ENCODE measurements at places on chromosomes 12 and 14.

- DNase-seq, result no peak
Observed at GRCh38 chr14:53953828-53954550, 2.6 kb downstream of the BMP4 start.

DNA sequence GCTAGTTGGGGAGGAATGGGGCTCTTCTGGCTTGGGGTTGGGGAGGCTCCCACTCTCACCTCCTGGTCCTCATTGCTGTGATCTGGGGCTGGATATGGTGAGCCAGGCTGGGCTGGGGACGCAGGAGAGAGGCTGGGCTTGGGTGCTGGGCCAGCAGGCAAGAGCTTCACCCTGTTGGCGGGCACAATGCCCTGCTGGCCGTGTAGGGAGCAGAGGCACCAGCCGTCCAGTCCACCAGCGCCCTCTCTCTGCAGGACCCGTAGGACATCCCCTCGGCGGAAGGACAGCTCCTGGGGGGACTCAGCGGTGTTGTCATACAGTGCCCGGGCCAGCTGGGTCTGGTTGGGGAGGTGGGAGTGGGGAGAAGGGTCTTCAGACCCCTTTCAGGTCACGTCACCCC is 4.5 kb downstream of the EFS start:
- DNase-seq, result no peak

- DNase-seq, result no peak
Observed at GRCh38 chr12:101951002-101951670, 73.8 kb downstream of the DRAM1 start.

DNA sequence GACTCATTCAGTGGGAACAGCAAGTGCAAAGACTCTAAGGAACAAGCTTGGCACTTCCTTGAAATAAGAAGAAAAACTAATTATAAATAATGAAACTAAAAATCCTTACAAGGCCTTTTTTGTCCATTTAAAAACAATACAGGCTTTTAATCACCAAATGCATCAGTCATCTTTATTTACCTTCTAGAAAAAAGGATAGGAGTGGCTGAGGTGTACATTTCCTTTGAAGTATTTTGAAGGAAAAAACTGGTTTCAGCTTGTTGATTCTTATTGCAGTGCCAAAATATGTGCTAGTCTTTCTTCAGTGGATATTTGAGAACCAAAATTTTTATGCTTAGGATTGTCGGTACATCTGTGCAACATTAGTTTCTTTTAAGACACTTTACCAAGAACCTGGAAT is 29.8 kb downstream of the MED21 start:
- DNase-seq, result no peak

DNA sequence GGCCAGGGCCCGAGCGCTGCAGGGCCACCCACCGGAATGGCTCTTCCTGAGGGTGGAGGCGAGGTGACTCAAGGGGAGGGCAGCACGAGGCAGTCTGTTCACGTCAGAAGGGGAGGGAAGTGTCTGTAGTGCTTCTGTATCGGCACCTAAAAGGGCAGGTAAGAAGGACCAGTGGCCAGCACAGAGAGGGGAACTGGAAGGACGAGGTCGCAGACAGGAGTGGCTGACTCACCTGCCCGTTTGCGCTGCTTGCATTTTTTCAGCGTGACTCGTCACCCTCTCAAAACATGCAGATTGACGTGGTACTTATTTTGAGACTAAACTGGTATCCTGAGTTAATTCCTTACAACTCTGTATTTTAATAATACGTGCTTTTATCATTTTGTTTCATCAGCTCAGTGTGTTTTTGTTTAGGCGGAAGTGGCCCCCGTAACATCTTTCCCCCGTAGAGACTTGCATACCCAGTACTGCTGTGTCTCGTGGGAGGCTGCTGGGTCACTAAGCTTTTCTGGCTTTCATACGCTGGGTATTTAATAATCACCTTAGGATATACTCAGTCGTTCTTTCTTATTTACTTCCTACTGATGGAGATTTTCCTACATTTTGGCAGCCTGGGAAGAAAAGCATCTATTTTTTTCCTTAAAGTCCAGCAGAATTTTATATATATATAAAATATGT is 26.4 kb downstream of the SFSWAP start:
- no peak for DNase-seq

DNA sequence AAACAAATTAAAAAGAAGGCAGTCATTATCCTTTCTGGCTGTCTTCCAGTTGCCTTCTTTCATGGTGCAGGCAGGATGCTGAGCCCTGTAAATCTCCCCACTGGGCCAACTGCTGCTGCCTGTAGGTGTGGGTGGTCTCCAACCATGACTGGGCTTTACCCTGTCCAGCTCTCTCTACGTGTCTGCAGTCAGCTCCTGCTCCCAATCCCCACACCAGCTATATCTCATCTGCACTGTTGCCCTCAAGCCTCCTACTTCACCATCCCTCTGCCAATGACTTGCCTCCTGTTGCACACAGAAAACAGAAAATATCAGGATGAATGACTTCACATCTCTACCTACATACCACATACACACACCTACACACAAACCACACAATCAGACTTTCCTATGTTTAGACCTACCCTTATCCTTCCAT is 39.7 kb upstream of the PSMA6 start:
- DNase-seq, result no peak

- no peak for DNase-seq
Observed at GRCh38 chr14:87264272-87264785, 728.7 kb downstream of the GALC start.

GRCh38 chr14:85363358-85363757 is 166.6 kb upstream of the FLRT2 start:
- no peak for DNase-seq

DNA sequence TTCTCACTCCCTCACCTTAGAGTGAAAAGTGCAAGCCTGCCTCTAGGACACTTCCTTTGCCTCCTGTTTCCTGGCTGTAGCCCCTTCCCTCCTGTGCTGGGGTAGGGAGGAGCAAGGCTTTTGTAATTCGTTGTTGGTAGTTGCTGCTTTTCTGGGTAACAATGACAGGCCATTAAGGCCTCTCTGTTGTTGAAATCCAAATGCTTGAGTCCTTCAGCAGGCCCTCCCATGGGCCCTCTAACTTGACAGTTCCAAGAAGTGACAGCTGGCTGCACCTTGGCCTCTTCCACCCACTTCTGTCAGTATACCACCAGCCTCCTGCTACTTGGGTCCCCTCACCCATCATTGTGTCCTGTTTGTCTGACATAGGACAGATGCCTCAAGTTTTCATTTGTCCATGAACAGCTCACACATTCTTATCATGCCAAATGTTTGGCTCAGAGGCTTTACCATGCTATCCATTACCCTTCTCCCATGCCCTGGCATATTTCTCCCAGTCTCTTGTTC is 103.7 kb upstream of the PDE3A start:
- no peak for DNase-seq

- DNase-seq, result no peak
Observed at GRCh38 chr12:111754671-111755070, 12.1 kb upstream of the ALDH2 start.

DNA sequence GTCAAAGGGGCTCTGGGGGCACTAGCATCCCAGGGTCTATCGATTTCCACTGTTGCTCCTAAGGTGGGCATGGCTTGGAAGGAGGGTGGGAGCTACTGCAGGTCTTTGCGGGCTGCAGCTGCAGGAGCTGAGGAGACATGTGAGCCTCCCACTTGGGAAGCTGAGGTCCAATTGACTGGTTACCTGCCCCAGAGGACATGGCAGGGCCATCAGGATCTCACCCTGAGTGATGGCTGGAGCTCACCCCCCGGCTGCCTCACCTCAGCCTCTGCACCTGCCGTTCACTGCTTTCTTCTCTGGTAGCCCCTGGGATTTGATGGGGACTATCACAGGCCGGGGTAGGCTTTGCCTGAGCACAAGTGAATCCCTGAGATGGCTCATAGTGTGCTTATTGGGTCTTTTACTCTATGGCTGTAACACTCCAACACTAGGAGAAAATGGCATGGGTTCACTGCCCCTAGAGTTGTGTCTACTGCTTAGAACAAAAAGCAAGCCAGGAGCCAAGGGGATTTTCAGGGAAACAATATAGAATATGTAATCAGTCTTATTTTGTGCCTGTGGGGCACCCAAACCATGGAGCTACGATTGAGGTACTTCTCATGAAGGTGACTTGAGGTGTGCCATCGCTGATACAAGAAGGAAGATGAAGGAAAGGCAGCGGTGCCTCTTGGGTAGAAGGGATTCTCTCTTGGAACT is 3.2 kb upstream of the KRT4 start:
- no peak for DNase-seq

DNA sequence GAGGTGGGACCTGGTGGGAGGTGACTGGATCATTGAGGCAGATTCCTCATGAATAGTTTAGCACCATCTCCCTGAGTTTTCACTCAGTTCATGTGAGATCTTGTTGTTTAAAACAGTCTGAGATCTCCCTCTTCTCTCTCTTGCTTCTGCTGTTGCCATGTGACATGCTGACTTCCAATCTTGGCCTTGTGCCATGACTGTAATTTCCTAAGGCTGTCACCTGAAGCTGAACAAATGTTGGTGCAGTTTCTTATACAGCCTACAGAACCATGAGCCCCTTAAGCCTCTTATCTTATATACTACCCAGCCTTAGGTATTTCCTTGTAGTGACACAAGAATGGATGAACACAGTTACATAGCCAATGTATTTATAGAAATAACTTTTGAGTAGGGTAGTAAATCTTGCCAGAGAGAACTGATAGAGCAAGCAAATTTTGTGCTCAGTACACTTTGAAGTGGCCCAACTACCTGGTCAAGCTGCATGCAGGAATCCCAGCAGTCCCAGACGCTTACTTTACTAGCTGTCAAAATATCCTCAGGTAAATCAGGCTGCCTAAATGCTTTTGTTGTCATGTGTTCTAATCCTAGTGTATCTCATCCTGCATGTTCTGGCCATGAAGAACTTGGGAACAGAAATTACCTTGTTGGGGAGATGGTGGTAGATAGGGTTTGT is 445.6 kb upstream of the MIS18BP1 start:
- DNase-seq, result no peak

GRCh38 chr14:49551569-49551968 is 34.6 kb downstream of the RPS29 start:
- DNase-seq, result no peak

- no peak for DNase-seq
Observed at GRCh38 chr14:104953896-104954656, 24.1 kb downstream of the AHNAK2 start.

GRCh38 chr12:123148223-123148622 is 2.7 kb downstream of the PITPNM2 start:
- DNase-seq, result no peak

Measured in CD4-positive, alpha-beta T cell (primary cell).